ENCODE measurements at places on chromosomes 1 and 21.

- DNase-seq, result no peak
These were observed 344.9 kb downstream of the OMA1 start for GRCh38 chr1:58201492-58202106.

GRCh38 chr1:30774550-30775432 lies 17.2 kb upstream of the LAPTM5 start:
- DNase-seq, result no peak

- DNase-seq, result no peak
These were observed 50.9 kb downstream of the PIGK start for GRCh38 chr1:77168358-77168757.

- DNase-seq, result peak; percentile 76
These were observed 43.4 kb downstream of the KIF1B start for GRCh38 chr1:10253755-10254154.

GRCh38 chr21:31184459-31184858 lies 146.2 kb upstream of the KRTAP19-8 start:
- DNase-seq, result no peak

DNA sequence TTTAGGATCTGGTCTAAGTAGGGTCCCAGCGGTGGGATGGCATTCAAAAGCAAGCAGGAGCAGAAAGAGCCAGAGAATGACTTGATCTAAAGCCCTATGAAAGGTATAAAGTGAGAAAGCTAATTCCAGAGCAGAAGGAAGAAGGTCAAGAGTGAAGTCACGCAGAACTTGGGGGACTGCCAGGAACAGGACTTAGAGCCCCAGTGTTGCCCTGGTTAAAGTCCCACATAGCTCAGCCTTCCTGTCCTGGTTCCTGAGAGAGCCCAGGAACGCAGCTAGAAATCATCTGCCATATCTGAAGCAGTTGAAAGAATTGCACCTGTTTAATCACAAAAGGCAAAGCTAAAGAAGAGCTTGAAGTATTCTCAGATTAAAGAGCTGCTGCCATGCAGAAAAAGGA lies 160.6 kb upstream of the ATP1B1 start:
- DNase-seq, result no peak

DNA sequence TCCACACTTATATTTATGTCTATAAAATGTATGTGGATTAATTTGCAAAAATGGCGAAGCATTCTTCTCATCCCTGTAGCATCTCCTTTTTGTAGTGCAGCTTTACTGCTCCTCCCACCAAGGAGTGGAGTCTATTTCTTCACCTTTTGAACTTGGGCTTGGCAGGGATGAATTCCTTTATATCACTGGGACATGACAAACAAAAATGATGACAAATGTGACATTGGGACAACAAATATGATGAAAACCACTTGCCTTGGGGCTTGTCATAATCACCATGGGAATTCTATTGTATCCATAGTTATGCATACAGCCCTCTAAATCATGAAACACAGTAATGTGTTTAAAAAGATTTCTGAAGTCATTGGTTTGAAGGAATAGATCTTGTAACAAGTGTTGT lies 155.0 kb downstream of the TNFSF18 start:
- DNase-seq, result no peak

DNA sequence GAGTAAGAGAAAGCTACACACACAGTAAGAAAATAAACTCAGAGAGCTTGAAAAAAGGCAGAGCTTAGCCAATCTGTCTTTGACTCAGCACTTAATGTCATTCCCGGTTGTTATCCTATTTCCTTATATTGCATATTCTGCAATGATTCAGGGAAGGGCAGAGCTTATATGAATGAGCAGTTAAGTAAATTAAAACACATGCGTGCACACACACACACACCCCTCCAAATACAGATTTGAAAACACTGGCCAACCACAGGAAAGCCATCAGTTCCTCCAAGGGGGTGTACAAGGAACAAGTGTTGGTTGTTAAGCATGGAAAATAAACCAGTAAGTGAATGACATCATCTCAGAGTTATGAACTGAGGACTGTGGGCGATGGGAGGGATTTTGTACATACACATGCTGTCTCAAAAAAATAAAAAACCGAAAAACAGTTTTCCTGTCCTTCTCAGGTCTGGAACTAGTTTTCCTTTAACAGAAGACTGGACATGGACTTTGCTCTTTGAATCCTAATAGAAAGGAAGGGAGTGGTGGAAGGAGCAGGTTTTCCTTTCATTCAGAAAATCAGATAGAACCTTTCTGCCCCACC lies 1.0 kb downstream of the IQGAP3 start:
- DNase-seq, result peak; percentile 93

- no peak for DNase-seq
These were observed 197.4 kb downstream of the GRIK3 start for GRCh38 chr1:36836916-36837315.

- no peak for DNase-seq
These were observed 19.0 kb upstream of the POGZ start for GRCh38 chr1:151478140-151478812.

- no peak for DNase-seq
These were observed 45.6 kb downstream of the GLIS1 start for GRCh38 chr1:53693339-53693738.

DNA sequence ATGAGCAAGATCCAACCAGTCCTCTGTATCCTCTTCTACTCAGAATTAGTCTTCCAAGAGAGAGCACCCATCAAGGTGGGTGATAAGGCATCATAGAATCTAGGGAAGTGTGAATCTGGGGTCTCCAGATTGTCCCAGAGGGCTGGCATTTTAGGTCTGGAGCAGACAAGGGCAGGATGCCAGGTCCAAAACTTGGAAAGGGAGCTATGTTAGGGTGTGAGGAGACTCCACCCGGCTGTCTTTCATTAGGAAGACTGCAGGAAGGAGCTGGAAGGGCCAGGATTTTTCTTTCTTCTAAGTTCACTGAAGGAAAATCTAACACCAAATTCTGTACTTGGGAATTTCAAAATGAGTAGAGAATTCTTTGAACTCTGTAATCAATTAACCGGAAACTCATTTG lies 86.1 kb upstream of the BMP8A start:
- DNase-seq, result no peak

DNA sequence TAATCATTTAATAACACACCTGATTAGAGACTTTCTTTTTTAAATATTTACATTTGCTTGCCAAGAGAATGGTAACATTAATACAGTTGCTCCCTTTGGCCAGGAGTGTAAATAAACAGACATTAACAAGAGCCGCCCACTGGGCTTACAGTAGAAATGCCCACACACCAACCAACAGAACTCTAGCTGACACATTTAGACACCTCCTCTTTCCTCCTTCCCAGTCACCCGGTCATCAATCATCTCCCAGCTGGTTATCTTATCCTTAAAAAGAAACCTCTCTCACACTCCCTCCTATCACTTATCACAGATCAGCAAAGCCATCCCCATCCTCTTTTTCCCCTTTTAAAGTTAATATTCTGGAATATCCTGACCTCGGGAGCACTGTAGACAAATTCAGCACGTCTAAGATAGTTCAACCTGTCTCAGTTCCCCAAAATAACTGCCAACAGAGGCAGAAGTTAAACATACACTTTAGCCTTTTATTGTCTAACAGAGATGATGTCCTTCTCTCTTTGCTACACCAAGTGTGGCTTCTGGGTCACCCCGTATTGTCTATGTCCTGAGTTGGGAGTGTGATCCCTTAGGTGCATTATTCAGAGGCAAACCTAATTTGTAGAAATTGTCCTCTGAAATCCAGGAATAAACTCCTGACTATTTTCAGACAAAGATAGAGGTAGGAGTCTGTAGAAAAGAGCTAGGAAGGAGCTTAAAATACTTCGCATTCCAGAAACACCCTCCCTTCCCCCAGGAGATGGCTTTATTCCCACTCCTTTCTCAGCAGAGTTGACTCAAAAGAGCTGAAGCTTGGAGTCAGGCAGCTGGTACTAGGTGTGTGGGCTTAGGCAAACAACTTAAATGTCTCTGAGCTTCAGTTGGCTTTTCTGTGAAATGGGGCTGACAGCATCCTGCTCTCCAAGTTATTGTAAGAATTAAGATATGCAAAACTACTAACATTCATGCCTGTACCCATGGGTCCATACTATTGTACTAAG lies 8.8 kb downstream of the MYCL start:
- DNase-seq, result peak; percentile 56

- DNase-seq, result no peak
These were observed 2.9 kb downstream of the CR1L start for GRCh38 chr1:207647671-207648333.

DNA sequence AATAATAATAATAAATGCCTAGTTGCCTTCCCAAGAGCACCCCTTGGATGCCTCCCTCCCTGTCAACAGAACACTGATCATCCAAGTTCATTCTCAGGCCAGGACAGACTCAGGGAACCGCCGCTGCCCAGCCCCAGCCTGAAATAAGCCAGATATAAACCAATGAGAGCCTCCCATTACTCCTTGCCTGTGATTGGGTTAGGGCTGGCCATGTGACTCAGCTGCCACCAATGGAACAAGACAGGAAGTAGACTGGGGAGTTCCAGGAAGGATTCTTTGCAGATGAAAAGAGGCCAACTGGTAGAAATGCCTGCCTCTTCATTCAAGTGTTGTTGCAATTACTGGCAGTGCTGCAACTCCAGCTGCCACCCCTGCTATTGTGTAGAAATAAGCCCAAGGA lies 146.4 kb upstream of the TIAM1 start:
- no peak for DNase-seq

- no peak for DNase-seq
These were observed 131.2 kb upstream of the COA6 start for GRCh38 chr1:234241941-234242490.

GRCh38 chr1:7633506-7634245 lies 137.4 kb upstream of the VAMP3 start:
- DNase-seq, result no peak

DNA sequence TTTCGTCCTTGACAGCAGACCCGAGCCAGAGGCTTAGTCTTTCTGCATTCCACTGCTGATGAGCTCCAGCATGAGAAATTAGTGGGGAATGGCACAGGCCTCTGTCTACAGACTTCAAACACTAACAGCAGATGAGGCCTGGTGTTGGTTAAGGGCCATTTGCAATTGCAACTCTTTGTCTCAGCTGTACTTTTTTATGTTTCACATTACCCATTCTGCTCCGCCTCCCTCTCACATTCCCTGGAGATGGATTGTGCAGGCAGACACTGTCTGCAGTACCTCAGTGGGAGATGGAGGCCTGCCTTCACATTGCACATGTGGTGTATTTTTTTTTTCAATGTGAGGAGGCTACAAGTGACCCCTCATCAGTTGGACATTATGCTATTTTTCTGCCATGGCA lies 370.2 kb downstream of the DUSP10 start:
- no peak for DNase-seq

DNA sequence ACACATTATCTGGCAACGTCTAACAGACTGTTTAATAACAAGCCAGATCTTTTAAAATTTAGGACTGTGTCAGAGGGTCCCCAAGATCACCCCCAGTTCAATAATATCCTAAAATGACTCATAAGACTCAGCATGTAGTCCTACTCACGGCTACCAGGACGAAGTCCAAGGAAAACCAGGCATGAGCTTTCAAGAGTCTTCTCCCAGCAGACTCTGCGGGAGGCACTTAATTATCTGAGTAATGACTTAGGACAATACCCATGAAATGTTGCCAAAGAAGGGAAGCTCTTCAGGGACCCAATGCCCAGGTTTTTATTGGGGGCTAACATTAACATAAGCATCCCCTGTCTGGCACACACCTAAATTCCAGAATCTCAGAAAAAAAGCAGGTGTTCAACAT lies 7.0 kb downstream of the HFM1 start:
- DNase-seq, result no peak

DNA sequence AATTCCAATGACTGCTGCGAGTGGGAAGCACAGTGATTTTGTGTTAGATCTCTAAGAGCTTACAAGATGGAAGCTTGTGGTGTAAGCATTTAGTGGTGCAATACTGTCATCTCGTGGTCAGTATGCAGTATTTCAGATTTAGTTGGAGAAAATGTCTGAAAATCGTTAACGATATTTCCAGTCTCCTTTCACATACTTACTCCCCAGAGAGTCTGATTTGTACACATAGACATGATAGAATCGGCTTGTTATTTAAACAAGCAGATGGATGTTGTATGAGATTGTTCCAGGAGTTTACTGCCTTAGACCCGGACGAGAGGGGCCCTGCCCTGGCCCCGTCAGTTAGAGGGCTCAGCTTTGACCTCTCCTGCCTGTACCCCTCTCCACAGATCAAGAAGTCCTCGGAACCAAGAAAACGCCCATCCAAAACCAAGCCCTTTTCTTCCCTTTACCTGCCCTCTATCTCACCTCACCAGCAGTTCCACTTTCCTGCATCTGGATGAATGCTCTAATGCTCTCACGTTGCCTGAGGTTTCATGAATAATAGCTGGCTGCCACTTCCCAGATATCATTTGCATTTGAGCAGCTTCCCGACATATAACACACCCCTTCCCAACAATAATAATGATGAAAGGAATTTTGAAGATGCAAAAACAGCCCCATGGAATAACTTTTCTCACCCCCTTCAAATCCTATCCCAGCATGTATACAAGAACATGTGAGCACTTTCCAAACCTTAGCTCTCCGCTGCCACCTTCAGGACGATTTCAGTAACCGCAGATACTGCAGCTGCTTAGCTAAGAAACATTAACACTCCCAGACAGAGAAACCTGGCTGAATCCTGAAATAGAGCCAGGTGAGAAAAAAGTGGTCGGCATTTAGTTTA lies 247.3 kb downstream of the LTN1 start:
- peak; percentile 45 for DNase-seq

DNA sequence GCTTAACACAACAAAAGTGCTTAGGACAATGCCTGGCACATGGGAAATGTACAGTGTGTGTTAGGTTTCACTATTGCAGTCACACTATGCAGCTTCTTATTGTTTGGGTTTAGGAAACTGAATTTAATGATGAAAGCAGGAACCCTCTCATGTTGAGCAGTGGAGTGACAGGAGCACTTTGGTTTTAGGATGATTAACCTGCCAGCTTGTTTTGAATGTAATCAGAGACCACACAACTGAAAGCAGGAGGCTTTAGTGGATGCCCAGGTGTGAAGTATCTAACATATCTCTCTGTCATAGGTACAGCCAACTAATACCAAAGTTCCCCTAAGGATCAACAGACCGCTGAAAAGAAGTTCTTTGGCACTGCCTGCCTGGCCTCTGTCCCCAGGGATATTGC lies 406.9 kb upstream of the USP24 start:
- DNase-seq, result no peak

DNA sequence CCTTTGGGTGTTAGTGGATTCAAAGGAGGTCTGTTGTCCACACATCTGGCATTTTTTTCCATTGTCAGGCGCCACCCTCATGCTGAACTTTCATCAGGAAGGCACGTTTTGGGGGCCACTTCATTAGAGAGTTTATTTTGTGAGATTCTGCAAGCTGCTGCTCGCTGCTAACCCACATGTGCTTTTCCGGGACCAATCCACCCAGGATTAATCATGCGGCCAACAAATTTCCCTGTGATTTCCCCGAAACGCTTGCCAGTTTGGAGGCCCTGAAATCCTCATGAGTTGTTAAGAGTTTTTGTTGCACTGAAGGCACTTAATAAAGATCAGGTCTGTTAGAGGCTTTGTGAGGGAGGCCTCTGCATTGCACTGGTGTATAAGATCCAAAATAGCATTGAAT lies 2.4 kb downstream of the PDPN start:
- DNase-seq, result no peak

DNA sequence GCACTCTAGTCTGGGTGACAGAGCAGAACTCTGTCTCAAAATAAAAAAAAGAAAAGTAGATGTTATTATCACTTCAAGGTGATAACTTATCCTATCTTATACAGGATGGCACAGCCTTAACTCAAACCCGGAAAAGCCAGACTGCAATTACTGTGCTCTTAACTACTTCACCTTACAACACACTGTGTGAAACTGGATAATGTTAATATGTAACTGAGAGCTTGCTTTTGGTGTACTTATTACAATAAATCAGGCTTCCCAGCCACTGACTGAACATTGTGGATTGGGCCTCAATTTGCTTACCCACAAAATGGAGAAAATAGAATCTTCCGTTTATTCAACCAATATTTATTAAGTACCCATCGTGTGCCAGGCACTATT lies 1.4 kb downstream of the ORC1 start:
- no peak for DNase-seq
